NCI-H2081 (cell line): ENCODE measurements at places on chromosomes 5 and 9.

DNA sequence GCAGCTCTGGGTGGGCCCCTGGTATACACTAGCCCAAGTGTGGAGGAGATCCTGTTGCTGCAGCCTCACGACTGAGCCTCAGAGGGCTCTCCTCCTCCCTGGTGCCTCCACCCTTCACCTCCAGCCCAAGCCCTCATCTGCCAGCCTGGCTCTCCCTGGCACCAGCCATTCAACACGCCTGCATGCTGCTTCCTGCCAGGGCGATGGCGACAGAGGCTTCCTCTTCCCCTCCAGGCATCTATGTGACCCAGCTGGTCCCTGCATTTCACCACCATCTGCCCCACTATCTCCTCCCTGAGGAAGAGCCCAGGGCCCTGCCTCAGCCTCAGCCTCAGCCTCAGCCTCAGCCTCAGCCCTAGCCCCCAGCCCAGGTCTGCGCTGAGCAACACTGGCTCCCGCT is 54.8 kb upstream of the ANGPTL2 start:
- no peak for DNase-seq

GRCh38 chr9:134162212-134162775 is 2.1 kb downstream of the RNU6ATAC start:
- DNase-seq, result no peak

GRCh38 chr5:21623831-21624230 is 1229.3 kb downstream of the CDH12 start:
- DNase-seq, result no peak

GRCh38 chr5:39138892-39139291 is 64.7 kb upstream of the RICTOR start:
- no peak for DNase-seq

- no peak for DNase-seq
Measured at GRCh38 chr5:14491015-14491915, 90.3 kb upstream of the OTULINL start.

DNA sequence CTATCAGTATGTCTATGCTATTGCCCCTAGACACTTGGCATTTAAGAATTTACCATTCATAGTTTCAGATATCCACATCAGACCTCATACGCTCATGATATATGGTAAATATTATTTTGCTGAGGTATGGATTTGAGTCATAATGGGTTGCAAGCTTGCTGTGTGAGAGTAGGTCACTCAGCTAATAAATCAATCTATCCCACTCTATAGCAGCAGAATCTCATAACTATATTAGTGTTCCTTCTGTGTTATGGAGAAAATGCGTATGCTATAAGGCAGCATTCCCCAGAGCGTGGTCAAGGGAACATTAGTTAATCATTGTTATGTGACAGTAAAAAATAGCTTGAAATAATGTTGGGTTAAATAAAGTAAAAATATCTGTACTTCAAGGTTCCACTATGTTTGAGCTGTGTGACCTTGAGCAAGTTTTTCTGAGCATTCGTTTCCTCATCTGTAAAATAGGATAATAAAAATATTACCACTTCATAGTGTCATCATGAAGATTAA is 7.7 kb downstream of the TRIM32 start:
- DNase-seq, result no peak

GRCh38 chr5:164097749-164098148 is 592.3 kb downstream of the MAT2B start:
- no peak for DNase-seq

GRCh38 chr5:160363660-160364395 is 6.6 kb downstream of the C1QTNF2 start:
- DNase-seq, result no peak

- DNase-seq, result no peak
Measured at GRCh38 chr5:11289208-11289607, 528.2 kb upstream of the DAP start.

GRCh38 chr5:162485666-162486292 is 418.2 kb downstream of the GABRG2 start:
- no peak for DNase-seq

- DNase-seq, result no peak
Measured at GRCh38 chr5:123951582-123951977, 439.6 kb downstream of the CSNK1G3 start.

GRCh38 chr9:109286981-109287380 is 33.9 kb downstream of the EPB41L4B start:
- DNase-seq, result no peak

GRCh38 chr9:98504298-98505282 is 204.1 kb downstream of the GABBR2 start:
- DNase-seq, result no peak

DNA sequence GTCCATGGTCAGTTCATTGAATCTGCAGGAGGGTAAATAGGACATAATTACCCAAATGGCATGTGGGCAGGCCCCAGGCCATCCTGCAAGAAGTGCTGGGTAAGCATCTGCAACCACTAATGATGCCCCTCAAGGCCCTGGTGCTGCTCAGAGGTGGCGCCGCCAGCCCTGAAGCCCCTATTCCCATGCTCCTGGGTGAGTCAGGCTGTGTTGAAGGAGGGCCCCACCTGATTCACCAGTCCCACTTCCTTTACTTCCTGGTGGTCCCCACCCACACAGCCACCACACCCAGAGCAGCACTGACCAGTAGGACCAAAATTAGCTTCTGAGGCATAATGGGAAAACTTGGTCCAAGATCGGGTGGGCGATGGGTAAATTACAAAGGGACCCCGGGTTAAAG is 120.4 kb upstream of the SPRY4 start:
- DNase-seq, result no peak

DNA sequence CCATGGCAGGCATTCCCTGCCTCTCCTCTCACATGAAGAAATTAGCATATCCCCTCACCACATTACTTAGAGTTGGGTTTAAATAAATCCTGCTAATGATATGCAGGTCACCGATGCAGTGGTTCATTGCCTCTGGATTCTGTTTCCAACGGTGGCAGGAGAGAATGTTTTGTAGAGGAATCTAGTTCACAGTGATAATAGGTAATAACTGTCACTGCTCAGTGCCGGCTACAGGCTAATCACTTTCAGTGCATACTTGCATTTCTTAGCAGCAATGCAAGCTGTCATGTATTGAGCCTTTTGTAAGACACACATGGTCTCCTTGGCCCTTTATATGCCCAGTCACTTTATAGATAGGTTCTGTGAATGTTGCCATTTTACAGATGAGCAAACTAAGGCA is 59.5 kb upstream of the INSYN2B start:
- no peak for DNase-seq

- DNase-seq, result no peak
Measured at GRCh38 chr9:127034691-127035090, 87.7 kb downstream of the ANGPTL2 start.

- no peak for DNase-seq
Measured at GRCh38 chr9:119003201-119003611, 366.0 kb downstream of the BRINP1 start.

GRCh38 chr5:130295235-130295634 is 391.0 kb downstream of the CHSY3 start:
- DNase-seq, result no peak

- no peak for DNase-seq
Measured at GRCh38 chr5:126814721-126815404, 37.9 kb downstream of the LMNB1 start.

DNA sequence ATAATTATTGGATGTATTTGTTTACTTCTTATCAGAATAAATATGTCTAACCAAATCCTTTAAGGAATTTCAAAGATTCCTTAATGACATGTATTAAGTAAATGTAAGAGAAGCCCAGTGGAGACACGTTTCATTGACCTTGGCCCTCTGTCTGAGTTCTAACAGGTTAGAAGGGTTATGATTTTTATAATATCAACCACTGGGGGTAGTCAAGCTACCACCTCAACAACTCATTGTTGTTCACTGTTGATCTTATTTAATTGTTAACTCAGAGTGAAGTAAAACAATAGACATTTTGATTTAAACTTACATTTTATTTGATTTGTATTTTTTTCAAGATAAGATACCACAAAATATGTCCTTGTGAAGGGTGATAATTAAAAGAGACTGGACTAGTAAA is 499.2 kb upstream of the COX7C start:
- no peak for DNase-seq

DNA sequence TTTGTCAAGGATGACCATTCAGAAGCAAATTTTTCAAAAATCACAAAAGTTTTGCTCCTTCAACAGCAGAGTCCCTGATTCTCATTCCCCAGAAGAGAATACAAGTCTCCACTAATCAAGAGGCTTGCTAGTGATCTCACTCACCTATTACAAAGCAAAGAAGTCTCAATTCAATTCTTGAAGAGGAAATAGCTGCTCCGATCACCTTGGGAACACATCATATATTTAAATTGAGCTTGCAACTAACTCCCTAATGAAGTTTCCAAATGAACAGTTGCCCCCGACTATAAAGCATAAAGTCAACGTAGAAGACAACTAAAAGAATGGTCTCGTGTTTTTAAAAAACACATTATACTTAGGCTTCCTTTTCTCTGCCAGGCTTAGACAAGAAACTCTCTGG is 1.6 kb downstream of the LIFR start:
- no peak for DNase-seq

- no peak for DNase-seq
Measured at GRCh38 chr5:93272108-93272507, 308.9 kb downstream of the NR2F1-AS1 start.

GRCh38 chr9:95721061-95721531 is 154.4 kb upstream of the ERCC6L2 start:
- peak; percentile 8 for DNase-seq
